Caki2 (cell line): ENCODE measurements at places on chromosomes 5 and 9.

DNA sequence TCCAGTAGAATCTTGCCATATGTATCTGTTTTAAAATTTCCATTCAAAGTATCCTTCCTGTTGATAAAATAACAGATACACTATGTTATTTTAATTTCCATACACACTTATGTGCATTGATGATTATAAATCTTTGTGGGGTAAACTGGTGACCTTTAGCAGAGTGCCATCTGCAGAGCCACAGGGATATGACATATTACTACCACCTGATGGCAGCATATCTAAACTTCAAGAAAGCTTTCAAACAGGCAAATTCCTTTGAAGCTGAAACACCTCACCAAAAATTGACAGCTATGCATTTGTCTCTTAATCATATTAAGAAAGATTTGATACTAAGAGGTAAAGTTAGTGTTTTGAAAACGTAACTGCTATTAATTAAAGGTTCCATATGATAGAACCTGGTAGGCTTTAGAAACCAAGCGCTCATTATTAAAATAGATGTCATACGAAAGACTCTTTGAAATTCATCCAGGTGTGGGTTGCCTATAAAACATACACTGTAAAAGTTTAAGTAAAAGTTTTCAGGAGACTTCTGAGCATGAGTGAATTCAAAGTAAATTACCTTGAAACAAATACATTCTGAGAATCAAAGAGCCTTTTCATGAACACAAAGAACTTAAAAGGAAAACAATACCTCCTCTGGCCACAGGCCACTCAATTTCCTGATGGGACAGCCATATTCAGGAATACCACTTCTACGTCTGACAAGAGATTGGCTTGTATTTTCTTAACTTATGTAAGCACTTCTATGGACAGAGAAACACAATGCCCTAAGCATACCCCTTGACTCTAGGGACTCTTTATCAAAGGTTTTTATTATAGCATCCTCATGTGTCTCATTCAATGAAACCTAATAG, 93.3 kb downstream of the KIAA0825 start:
- DNase-seq: peak; percentile 10

GRCh38 chr5:120098902-120099535, 365.1 kb upstream of the PRR16 start:
- no peak for DNase-seq

DNA sequence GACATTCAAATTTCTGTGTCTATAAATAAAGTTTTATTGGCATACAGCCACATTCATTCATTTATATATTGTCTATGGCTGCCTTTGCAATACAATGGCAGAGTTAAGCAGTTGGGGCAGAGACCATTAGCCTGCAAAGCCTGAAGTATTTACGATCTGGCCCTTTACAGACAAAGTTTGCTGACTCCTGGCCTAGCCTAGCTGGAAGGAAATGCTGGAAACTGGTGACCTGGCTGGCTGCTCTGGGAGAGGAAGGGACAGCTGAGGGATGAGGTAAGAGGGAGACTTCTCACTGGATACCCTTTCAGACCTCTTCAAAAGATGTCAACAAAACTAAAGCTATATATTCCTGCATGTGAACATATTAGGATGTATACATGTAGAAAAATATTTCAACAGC, 66.0 kb upstream of the PPARGC1B start:
- no peak for DNase-seq

- no peak for DNase-seq
These were observed 532.4 kb upstream of the FTMT start for GRCh38 chr5:121319292-121319691.

- no peak for DNase-seq
These were observed 9.3 kb upstream of the SETX start for GRCh38 chr9:132364068-132364467.

DNA sequence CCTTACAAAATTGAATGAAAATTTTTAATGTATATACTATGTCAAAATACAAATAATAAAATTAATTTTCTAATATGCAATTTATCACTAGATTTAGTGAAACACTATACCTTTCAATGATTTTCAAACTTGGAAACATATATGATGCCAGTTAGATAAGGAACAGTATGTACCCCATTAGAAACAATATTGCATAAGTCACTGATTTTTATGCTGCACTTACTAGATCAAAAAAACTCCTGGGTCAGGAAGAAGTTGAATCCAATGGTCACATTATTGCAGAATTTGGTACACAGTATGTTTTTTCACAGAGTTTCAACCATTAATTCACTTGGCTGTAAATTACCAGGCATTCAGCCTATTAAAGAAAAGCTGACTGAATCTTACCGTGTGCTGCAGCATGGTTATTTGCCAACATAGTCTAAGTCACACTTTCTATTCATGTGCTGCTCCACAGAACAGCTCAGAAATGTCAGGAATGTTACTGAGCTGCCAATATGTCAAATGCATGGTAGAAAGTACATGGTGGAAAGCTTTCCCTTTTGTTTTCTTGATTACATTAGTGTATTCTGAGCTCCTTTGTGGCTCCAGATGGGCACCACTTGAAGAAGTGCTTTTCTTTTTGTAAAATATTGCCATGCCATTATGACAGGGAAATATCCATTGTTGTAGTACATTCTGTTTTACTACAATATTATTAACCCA, 9.9 kb upstream of the PRR16 start:
- no peak for DNase-seq

DNA sequence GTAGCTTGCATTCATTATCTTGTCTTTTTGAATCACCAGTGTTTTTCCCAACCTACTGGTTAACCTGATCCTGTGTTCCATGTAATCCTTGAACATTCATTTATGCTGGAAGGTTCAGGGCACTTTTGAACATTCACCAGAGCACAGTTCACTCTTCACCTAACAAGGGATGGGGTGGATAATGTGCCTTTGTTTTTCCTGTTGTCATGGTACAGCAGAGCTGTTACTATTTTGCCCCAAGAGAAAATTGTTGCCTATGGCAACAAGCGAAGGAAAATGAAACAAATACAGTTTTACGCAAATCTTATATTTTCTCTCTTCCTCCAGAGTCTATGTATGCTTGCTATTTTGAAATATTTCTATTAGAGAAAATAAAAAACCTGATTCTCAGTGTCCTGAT, 60.3 kb upstream of the RIOK2 start:
- no peak for DNase-seq

GRCh38 chr9:4443439-4443838, 46.8 kb upstream of the SLC1A1 start:
- no peak for DNase-seq
